ENCODE measurements at places on chromosomes 16 and 17. TPM values are rescaled to one million over a fixed set of nuclear protein-coding genes. Genes with fewer than 3 reads are reported as not detected.

DNA sequence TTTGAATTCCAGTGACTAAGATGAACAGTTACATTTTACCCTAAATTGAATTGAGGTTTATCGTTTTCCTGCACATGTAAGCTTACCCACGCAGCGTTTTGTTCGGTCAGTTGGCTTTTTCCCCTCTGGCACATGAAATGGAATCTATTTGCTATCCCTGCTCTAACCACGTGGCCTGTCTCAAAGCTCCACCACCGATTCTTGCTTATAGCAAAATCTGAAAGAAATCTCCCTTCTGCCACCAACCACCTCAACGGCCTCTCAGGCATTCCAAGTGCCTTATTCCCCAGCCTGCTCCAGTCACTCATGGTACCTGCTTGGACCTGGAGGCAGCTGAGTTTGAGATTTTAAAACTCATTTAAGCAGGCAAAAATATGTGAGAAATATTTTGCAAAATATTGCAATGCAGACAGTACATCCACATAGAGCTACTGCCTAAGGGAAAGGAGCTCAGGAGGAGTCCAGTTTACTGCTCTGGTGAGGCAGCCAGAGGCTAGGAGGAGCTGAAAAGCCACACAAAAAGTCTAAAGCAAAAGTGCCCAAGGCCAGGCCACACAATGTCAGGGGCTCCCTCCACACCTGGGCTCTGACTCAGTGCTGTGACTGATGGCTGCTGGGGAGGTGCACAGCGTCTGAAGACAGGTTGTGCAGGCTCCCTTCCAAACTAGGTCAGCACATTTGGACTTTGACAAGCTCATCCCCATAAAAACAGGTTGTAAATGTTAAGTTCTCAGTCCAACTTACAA lies 26.4 kb downstream of the ARHGAP17 start:
- DNase-seq: no peak

GRCh38 chr17:59347975-59348391 lies 16.5 kb downstream of the YPEL2 start:
- DNase-seq: no peak

DNA sequence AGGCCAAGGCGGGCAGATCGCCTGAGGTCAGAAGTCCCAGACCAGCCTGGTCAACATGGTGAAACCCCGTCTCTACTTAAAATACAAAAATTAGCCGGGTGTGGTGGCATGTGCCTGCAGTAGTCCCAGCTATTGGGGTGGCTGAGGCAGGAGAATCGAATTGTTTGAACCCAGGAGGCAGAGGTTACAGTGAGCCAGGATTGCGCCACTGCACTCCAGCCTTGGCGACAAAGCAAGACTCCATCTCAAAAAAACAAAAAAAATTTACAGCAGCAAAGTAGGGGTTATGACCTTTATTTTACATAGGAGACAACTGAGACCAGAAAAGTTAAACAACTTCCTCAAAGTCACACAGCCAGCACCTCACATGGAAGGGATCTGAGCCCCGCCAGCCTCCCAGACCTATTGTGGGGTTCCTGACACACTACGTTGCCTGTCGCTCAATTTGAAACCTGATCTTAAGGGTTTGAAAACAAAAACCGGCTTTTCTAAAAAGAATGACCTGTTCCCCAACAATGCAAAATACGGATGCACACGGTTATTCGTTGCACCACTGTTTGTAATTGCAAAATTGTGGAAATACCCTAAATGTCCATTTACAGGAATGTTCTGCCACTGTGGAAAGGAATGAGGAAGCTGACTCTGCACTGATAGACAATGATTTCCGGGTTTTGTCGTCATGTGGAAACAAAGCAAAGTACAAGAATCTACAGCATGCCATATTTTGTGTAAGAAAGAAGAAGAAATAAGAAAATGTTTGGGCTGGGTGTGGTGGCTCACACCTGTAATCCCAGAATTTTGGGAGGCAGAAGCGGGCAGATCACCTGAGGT lies 77.2 kb downstream of the CNGB1 start:
- peak; percentile 93 for DNase-seq

GRCh38 chr17:5588584-5588983 lies 4.3 kb upstream of the NLRP1 start:
- DNase-seq: no peak

DNA sequence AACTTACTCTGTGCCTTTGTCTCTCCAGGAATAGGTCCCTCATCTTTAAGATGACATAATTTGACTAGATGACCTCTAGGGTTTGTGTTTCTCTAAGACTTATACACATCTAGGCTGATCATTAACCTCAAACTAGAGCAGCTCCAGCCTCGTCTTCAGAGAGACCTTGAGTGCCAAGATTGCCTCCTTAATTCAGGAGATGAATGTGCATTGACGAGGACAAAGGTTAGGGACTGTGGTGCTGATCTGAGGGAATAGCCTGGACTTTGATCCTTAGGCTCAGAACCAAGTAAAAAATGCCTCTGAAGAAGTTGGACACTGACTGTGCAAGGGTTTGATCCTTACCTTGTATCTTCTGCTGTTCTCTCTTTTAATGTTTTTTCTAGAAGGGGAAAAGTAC lies 17.2 kb upstream of the ASIC2 start:
- no peak for DNase-seq

GRCh38 chr17:33334703-33335102 lies 41.6 kb upstream of the ASIC2 start:
- no peak for DNase-seq

Gene FGF11
- total RNA-seq: 1.5 TPM

Gene LRRC37B
- 7.5 TPM for total RNA-seq

All from kidney epithelial cell (primary cell).